ENCODE measurements at places on chromosomes 1 and 21. TPM values are rescaled to one million over a fixed set of nuclear protein-coding genes. Genes with fewer than 3 reads are reported as not detected.

Gene GORAB
- 9.2 TPM for total RNA-seq

Gene WDR64
- not detected for total RNA-seq

Gene ELAPOR1
- total RNA-seq, result 0.12 TPM

Gene CYP4A11
- not detected for total RNA-seq

Gene BLZF1
- total RNA-seq, result 18.4 TPM

Gene TENT5C
- 20.1 TPM for total RNA-seq

Gene LHX8
- not detected for total RNA-seq

Gene INAVA
- not detected for total RNA-seq

Gene EPS15
- 54.7 TPM for total RNA-seq

Gene ZC3H11A
- total RNA-seq, result 56.0 TPM

All from right atrium auricular region (tissue), 2 donors.